ENCODE measurements at places on chromosomes 6 and 20.

- DNase-seq: no peak
Observed at GRCh38 chr6:40287296-40287850, 299.8 kb downstream of the LRFN2 start.

- no peak for DNase-seq
Observed at GRCh38 chr6:47000842-47001241, 41.3 kb downstream of the ADGRF1 start.

GRCh38 chr6:1617466-1618310 lies 8.0 kb downstream of the FOXC1 start:
- DNase-seq: no peak

- DNase-seq: no peak
Observed at GRCh38 chr6:38212579-38212978, 393.1 kb downstream of the ZFAND3 start.

- no peak for DNase-seq
Observed at GRCh38 chr6:47084610-47085009, 42.5 kb upstream of the ADGRF1 start.

DNA sequence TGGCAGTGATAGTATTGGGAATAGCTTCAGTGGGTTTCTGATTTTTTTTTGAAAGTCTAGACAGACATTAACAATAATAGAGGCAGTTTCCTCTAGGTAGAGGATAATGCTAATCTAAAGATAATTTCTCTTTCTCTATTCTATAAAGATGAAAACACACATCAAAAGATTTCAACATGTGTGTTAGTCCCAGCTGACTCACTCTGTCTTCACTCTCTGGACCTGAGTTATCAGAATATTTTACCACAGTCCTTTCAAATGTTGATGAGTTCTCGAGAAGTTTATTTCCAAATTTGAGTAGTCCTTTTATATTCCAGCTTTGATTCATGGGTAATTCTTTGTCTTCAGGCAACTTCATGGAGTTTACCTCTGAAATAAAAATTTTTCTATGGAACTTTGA lies 17.1 kb downstream of the RPRD1B start:
- no peak for DNase-seq

GRCh38 chr6:38078671-38079070 lies 259.1 kb downstream of the ZFAND3 start:
- DNase-seq: no peak

DNA sequence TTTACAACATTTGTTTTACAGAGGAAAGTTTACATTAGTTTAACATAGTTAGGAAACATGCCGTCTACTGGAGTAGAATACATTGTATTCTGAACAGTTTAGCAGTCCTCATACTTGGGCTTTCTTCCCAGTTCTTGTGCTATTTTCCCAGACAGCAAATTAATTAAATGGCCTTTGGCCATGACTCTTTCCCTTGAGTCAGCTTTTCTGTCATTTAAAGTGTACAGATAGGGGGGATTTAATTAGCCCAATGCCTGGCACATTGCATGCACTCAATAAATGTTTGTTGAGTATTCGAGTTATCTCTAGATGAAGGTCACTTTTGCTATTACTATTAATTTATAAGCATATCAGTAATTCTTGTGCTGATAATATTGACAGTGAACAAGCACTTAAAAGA lies 1.6 kb downstream of the TMEM244 start:
- DNase-seq: no peak

DNA sequence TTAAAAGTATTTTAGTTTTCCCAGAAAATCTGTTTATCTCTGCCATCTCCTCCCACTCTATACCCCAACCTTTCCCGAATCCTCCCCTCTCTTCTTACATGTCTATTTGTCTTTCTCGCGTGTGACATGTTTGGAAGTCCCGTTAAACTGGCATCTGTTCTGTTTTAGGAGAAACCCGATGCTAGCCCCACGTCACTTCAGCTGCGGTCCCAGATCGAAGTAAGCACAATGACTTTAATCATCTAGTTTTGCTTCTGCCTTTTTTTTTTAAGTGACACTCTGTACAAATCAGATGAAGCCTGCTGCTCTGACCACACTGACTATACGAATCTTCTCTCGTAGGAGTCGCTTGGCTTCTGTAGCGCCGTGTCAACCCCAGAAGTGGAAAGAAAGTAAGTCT lies 97.4 kb downstream of the SASH1 start:
- DNase-seq: no peak

DNA sequence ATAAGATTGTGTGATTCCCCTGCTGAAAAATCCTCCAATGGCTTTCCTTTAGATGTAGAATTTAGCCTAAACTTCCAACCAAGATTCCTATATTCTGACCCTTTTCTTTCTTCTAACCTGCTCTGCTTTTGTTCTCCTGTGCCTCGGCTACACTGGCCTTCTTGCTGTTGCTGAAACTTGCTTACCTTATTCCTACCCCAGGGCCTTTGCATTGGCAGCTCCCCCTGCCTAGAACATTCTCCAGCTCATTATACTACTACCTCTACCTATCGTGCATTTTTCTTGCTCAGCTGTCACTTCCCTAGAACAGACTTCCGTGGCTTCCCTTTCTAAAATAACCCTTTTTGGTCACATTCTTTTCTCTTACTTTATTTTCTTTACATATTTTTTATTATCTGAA lies 48.7 kb downstream of the PLCB4 start:
- DNase-seq: no peak

DNA sequence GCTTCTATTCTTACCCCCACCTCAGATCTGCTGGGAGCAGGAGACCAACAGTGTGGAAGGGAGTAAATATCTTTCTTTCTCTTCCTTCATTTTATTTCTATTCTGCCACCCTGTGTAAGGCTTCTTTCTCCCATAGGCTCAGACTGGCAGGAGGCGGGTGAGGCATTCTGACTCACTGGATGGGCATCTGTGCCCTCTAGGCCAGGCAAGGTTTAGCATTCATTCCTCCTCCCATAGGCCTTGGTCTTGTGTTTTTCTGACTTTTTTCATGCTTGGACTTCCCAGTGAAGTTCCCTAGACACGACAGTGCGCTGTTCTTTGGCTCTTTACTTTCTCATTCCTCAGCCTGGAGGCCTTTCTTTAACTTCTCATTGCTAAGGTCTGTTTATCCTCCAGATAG lies 235.2 kb downstream of the SYNE1 start:
- no peak for DNase-seq

GRCh38 chr6:12956991-12957320 lies 240.4 kb downstream of the PHACTR1 start:
- DNase-seq: no peak

GRCh38 chr20:6623989-6624388 lies 143.5 kb upstream of the BMP2 start:
- peak; percentile 41 for DNase-seq

GRCh38 chr6:7749478-7749877 lies 23.6 kb downstream of the BMP6 start:
- no peak for DNase-seq

GRCh38 chr20:41476013-41476441 lies 109.4 kb upstream of the EMILIN3 start:
- DNase-seq: no peak

DNA sequence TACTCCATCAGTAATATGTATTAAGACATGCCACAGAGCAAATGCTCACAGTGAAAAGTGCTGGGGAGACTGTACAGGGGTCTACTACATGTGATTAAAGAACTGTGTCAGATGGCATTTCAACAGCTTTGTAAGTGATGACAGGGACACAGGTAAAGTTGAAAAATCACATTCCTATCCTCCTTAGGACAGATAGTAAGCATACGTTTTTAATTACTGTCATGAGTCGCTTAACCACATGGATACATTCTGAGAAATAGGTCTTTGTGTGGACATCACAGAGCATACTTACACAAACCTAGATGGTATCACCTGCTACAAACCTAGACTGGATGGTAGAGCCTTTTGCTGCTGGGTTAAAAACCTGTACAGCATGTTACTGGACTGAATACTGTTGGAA lies 645.8 kb upstream of the AGPAT4 start:
- no peak for DNase-seq

GRCh38 chr20:41889126-41889843 lies 271.1 kb upstream of the CHD6 start:
- no peak for DNase-seq

DNA sequence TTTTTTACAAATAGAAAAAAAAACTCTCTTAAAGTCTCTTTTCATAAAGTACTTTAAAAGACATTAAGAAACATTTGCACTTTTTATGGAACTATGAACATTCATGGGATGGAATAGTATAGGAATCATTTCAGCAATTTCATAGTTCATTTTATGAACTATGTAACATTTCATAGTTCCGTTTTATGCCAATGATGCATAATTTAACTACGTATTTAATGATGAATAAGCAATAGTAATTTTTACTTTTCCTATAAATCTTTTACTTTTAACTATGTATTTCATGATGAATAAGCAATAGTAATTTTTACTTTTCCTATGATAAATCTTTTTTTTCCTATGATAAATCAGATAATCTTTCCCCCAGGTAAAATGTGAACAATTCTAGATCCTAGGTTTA lies 47.7 kb downstream of the FAM184A start:
- no peak for DNase-seq

DNA sequence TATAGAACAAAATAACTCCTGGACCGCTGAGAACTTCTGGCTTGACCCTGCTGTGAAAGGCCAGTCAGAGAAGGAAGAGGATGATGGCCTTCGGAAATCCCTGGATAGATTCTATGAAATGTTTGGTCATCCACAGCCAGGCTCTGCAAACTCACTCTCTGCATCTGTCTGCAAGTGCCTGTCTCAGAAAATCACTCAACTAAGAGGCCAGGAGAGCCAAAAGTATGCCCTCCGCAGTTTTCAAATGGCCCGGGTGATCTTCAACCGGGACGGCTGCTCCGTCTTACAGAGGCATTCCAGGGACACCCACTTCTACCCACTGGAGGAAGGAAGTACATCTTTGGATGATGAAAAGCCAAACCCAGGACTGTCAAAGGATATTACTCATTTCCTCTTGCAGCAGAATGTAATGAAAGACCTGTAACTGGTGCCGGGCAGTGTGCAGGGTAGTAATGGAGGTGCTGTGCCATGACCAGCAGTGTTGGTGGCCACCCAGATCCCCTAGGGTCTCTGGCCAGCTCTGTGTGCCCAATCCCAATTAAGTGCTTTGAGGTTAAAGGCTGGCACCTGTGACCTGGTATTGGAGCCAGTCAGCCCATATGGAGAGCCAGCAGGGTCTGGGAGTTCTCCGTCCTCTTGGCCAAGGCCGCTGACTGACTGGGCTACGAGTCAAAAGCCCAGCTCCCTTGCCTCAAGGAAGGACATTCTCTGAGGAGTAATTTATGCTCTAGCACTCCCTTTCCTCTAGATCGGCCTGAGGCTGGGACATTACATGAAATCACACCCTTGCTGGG lies 87.1 kb downstream of the TRMT6 start:
- DNase-seq: no peak

GRCh38 chr6:88650029-88650619 lies 313.3 kb downstream of the RNGTT start:
- no peak for DNase-seq

- DNase-seq: no peak
Observed at GRCh38 chr6:121608270-121608669, 172.8 kb downstream of the GJA1 start.

- no peak for DNase-seq
Observed at GRCh38 chr6:140538926-140539325, 1164.5 kb upstream of the CITED2 start.

GRCh38 chr6:37302086-37302686 lies 44.2 kb upstream of the TMEM217 start:
- DNase-seq: peak; percentile 77

DNA sequence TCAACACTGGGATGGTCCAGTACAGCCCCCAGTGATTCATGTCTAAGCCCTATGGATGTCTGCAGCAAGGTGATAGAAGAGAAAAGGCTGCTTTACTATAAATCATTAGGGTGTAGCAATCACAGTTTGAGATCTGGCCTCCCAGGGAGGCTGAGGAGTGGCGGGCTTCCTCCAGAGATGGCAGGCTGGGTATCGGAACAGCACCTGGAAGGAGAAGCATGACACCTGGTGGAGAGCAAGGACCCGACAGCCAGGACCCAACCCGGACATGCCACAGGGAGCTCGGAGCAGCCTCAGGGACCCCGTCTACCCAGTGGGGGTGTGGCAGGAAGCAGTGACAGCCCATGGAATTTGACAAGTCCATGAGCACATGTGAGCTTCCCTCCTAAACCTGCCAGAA lies 114.8 kb upstream of the CD93 start:
- no peak for DNase-seq

DNA sequence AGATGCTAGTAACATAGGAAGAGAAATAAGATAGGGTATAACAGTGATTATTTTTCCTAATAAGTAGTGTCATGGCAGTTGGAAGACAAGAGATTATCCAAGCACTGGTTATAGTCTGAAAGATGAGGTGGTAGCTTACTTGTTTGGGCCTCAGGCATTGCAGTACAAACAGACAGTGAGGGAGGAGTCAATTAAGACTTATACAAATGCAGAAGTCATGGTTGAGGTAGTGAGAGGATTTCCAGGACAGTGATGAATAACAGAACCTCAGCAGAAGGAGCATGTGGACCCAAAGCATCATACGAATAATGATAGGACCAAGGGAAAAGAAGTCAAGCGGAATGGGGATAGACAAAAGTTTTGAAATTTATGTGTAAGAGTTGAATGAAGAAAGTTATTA lies 53.5 kb downstream of the HCRTR2 start:
- no peak for DNase-seq

- no peak for DNase-seq
Observed at GRCh38 chr6:87993356-87993755, 54.3 kb upstream of the SPACA1 start.

DNA sequence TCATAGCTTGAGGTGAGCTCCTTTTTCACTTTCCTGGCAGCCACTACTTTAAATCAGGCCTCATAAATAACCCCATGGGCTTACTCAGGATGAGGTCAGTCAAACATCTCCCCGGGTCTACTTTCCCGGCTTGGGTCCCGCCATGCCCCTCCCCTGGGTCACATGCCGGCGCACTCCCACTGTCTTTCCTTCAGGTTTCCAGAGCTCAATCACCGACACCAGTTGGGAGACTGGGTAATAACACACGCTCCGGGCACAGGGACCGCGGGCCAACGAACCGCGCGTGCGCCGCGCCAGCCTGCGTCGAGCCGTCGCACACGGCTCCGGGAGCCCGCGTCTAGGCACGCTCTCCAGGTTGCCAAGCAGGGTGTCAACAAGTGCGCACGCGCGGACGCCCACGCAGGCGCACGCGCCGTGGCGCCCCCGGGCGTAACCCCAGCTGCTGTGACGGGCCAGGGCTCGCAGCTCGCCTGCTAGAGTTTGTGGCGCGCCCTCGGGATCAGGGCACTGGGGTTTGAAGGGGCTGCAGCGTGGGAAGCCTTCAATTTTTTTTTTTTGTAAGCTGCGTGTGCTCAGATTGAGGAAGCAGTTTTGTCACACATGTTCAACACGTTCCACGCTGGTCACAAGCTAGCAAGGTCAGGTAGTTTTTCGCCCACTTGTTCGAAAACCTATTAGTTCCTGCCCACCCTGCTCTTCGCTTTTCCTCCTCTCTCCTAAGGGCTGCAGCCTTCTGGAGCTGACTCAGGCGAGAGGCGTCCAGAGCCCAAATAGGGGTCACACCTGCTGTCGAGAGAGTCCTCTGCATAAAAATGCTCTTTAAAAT lies 31.8 kb downstream of the TFAP2B start:
- DNase-seq: no peak
